ENCODE measurements at places on chromosomes 2 and 18. TPM values are rescaled to one million over a fixed set of nuclear protein-coding genes. Genes with fewer than 3 reads are reported as not detected.

Gene ASB3
- total RNA-seq = 30.5 TPM

Gene POTEE
- total RNA-seq = 0.97 TPM

GRCh38 chr2:11539317-11540147 lies 5.7 kb downstream of the GREB1 start:
- peak; percentile 33 for DNase-seq

GRCh38 chr2:28652217-28652616 lies 99.4 kb upstream of the PPP1CB start:
- no peak for DNase-seq

DNA sequence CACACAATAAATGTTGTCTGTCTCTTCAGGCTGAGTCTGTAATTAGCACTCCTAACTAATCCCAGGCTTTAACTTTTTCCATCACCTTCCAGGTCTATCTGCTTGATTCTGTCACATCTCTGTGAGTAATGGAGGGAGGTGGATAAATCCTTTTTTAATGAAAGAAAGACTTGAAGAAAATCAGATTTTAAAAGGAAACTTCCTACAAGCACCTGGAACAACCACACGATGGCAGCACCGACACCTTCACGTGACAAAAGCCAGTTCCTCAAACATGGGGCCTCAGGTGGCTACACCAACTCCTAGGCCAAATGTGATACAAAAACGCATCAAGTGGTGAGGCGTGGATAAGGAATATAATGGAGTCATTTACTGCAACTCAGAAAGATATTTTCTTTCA lies 41.8 kb downstream of the TGFBRAP1 start:
- peak; percentile 80 for DNase-seq
